ENCODE measurements at places on chromosomes 5 and 9.

DNA sequence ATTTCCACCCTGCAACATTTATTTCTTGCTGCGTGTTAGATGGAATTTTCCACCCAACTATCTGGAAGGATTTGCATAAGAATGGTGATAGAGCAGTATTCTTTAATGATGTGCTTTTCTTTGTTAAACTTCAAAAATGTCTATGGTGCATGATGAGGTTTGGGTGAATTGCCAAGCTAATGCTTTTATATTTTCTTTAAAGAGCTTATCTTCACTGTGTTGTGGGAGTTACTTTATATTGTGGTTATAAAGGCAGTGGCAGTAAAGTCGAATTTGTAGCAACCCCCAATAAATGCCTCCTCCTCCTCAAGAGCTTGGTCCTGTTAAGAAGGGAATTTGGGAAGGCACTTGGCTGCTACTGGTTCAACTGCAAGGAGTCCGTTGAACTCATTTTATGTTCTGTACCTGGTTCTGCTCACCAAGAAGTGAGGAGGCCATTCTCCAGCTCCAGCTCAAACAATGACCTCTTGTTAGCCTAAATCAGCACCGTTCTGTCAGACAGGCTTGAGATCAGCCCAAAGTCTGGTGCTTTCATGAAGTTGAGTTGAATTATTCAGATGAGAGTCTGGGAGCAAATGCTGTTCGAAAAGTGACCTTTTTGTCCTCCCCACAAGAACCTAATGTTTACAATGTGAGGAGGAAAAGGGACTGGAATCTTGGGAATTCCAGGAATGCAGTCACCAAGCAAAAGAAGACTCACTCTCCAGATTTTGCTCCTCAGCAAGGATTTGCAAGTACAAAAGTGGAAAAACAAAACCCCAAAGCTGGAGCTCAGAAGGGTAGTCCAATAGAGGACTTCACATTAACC is 217.0 kb downstream of the TMEM38B start:
- H3K36me3 ChIP-seq = no peaks in the 10 kb centered on the region
- no peak overlapping the region for H3K27ac ChIP-seq
- no peaks in the 10 kb centered on the region for H3K4me1 ChIP-seq
- H3K27me3 ChIP-seq = no peaks in the 10 kb centered on the region
- H3K4me3 ChIP-seq = no peak overlapping the region
- DNase-seq = no peak

DNA sequence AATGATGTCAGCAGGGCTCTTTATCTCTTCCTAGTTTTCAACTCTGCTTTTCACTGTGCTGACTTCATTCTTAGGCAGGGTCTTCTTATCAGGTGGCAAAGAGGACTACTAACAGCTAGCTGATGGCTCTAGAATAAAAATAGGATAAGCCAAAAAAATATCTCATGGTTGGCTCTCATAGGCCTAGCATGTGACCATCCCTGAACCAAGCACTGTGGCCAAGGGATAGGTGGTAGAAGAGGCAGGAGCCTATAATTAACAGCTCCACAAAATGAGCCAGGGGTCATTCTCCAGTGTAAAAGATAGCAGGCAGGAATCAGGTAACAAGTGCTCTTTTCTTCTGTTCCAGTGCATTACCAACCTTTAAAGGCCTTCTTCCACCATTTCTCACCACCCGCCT is 21.1 kb downstream of the ANKDD1B start:
- H3K27me3 ChIP-seq = no peaks in the 10 kb centered on the region
- H3K4me1 ChIP-seq = peaks cover under 1% of the 10 kb centered on the region
- no peaks in the 10 kb centered on the region for H3K36me3 ChIP-seq
- no peak overlapping the region for H3K4me3 ChIP-seq

GRCh38 chr9:129063061-129063460 is 17.9 kb upstream of the DOLPP1 start:
- no peaks in the 10 kb centered on the region for H3K4me1 ChIP-seq
- H3K36me3 ChIP-seq = peaks cover 6% of the 10 kb centered on the region

GRCh38 chr9:135878528-135879236 is 28.7 kb downstream of the CAMSAP1 start:
- peaks cover 67% of the 10 kb centered on the region for H3K4me1 ChIP-seq
- H3K4me3 ChIP-seq = no peak overlapping the region
- H3K27me3 ChIP-seq = no peaks in the 10 kb centered on the region
- H3K36me3 ChIP-seq = 0 out of 2 replicates have a peak, but pooled peaks cover 3% of the 10 kb centered on the region

- no peak for DNase-seq
- no peak overlapping the region for H3K27ac ChIP-seq
- no peak overlapping the region for H3K4me3 ChIP-seq
- H3K27me3 ChIP-seq = no peaks in the 10 kb centered on the region
Measured at GRCh38 chr5:149937610-149938009, 7.0 kb downstream of the PDE6A start.

- H3K36me3 ChIP-seq = no peaks in the 10 kb centered on the region
- no peak for DNase-seq
- H3K27me3 ChIP-seq = no peaks in the 10 kb centered on the region
- no peak overlapping the region for H3K4me3 ChIP-seq
- no peak overlapping the region for H3K27ac ChIP-seq
Measured at GRCh38 chr9:107542411-107543157, 53.0 kb upstream of the KLF4 start.

- H3K4me3 ChIP-seq = no peak overlapping the region
- no peaks in the 10 kb centered on the region for H3K27me3 ChIP-seq
- H3K36me3 ChIP-seq = no peaks in the 10 kb centered on the region
- H3K4me1 ChIP-seq = peaks cover 29% of the 10 kb centered on the region
- no peak for DNase-seq
- no peak overlapping the region for H3K27ac ChIP-seq
Measured at GRCh38 chr5:170534941-170535340, 31.1 kb downstream of the KCNIP1 start.

DNA sequence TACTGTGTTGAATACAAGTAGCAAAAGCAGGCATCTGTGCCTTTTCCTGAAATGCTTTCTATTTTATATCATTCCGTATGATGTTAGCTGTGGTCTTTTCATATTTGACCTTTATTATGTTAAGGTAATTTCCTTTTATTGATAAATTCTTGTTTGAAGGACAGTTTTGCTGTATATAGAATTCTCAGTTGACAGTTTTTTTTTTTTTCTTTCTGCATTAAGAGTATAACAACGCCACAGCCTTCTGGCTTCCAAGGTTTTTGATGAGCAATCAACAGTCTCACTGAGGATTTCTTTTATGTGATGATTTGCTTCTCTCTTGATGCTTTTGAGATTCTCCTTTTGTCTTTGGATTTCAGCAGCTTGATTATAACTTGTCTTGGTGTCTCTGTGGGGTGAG is 23.6 kb downstream of the ZNF483 start:
- no peak overlapping the region for H3K4me3 ChIP-seq
- DNase-seq = no peak
- H3K27ac ChIP-seq = no peak overlapping the region
- H3K36me3 ChIP-seq = no peaks in the 10 kb centered on the region

DNA sequence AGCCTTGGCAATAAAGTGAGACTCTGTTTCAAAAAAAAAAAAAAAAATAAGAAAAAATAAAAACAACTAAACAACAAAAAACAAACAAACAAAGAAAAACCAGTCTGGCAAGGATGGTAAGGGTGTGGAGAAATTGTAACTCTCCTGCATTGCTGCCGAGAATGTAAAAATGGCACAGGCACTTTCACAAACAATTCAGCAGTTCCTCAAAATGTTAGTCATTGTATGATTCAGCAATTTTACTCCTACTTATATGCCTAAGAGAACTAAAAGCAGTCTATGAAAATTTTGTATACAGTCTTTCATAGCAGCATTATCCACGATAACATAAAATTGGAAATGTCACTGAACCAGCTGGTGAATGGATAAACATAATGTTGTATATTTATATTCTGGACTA is 280.4 kb downstream of the CDH9 start:
- H3K4me3 ChIP-seq = no peak overlapping the region
- no peak overlapping the region for H3K27ac ChIP-seq
- no peaks in the 10 kb centered on the region for H3K4me1 ChIP-seq
- no peaks in the 10 kb centered on the region for H3K27me3 ChIP-seq
- H3K36me3 ChIP-seq = no peaks in the 10 kb centered on the region

DNA sequence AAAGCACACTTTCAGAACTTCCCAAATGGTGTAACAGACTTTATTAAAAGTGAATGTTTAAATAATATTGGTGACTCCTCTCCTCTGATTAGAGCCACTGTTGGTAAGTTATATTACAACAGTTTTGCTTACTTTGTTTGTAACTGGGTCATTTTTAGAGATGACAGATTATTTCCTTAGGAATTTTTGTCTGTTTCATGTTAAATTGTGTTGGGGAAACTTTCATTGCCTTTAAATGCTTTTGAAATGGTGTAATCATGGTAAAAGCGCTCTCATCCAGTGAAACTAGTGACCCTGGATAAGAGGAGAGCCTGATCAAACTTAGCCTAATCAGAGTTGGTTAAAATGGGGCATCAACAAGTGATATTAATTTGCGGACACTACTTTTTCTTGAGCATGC is 39.4 kb downstream of the TNPO1 start:
- no peaks in the 10 kb centered on the region for H3K27me3 ChIP-seq
- peaks cover 67% of the 10 kb centered on the region for H3K36me3 ChIP-seq
- no peak overlapping the region for H3K4me3 ChIP-seq
- H3K4me1 ChIP-seq = peaks cover 18% of the 10 kb centered on the region
- DNase-seq = no peak
- H3K27ac ChIP-seq = no peak overlapping the region

DNA sequence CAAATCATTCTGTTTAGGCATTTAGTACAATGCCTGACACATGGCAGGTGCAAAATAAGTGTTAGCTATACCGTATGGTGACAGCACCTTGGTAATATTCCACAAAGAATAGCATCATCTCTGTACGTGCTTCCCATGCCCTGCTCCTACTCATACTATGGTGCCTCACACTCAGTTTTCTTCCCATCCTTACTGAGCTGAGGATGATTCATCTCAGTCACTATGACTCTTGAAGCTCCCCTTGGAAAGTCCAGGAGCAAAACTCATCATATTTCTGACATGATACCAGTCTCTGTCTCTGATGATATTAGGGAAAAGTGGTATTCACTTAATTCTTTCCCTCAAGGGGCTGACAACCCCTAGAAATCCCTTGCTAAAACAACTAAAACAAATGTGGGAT is 423.3 kb downstream of the EFNA5 start:
- no peaks in the 10 kb centered on the region for H3K27me3 ChIP-seq
- H3K4me1 ChIP-seq = no peaks in the 10 kb centered on the region
- H3K27ac ChIP-seq = no peak overlapping the region
- no peaks in the 10 kb centered on the region for H3K36me3 ChIP-seq

- H3K27me3 ChIP-seq = no peaks in the 10 kb centered on the region
- H3K27ac ChIP-seq = no peak overlapping the region
- DNase-seq = no peak
- no peak overlapping the region for H3K4me3 ChIP-seq
Measured at GRCh38 chr5:14266686-14267085, 123.5 kb downstream of the TRIO start.

DNA sequence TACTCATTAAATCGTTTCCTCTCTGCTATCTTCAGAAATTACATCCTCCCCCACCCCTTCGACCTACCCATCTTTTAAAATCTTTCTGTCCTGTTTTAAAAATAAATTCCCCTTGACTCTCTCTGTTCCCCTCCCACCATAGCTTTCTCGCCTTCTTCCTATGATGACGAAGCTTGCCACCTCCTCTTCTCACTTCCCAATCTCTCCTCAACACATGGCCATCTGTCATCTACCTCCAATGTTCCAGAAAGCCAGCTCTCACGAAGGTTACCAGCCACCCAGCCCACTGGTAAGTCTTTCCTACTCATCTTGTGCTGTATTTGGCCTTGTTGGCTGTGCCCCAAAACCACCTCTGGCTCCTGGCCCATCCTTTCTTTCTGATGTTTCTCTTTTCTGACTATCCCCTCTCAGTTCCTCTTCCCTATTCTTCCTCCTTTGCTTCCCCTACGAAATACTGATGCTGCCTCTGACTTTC is 346.3 kb downstream of the ENC1 start:
- DNase-seq = no peak
- no peaks in the 10 kb centered on the region for H3K4me1 ChIP-seq
- H3K27me3 ChIP-seq = no peaks in the 10 kb centered on the region

GRCh38 chr5:58455480-58455879 is 4.4 kb downstream of the PLK2 start:
- H3K36me3 ChIP-seq = no peaks in the 10 kb centered on the region
- DNase-seq = no peak
- H3K4me3 ChIP-seq = no peak overlapping the region
- H3K4me1 ChIP-seq = peaks cover 2% of the 10 kb centered on the region
- no peak overlapping the region for H3K27ac ChIP-seq

GRCh38 chr5:139833525-139833924 is 37.9 kb downstream of the PSD2 start:
- no peak overlapping the region for H3K27ac ChIP-seq
- no peak overlapping the region for H3K4me3 ChIP-seq
- H3K36me3 ChIP-seq = no peaks in the 10 kb centered on the region
- no peaks in the 10 kb centered on the region for H3K27me3 ChIP-seq

DNA sequence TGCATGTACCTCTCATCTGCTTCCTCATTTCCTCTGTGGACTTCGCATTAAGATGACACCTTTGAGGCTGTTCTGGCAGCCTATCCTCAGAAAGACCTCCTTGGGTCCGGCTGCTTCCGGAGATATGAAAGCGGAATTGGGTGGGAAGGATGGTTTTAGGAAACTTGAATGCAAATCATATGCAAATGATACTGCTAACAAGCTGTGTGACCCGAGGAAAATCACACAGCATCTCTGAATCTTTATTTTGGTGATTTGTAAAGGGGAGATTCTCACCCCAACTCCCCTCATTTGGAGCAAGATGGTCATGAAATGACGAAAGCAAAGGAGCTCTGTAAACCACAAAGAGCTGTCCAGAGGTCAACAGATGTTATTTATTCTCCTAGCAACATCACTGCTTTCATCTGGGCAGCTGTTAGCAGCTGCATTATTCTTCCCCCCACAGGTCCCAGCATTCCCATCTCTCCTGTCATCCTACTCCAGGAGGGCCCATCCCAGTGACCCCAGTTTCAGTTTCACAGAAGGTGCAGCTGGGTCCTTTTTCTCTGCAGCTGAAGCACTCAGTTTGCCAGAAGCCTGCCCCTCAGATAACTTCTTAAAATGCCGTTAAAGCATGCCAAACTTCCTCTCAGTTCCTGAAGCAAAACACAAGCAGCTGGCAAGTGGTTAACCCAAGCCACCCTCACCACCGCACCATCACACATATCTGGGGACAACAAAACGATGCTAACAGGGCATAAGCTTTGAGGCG is 269.5 kb downstream of the SEC61B start:
- no peaks in the 10 kb centered on the region for H3K27me3 ChIP-seq
- no peak for DNase-seq
- no peak overlapping the region for H3K4me3 ChIP-seq

GRCh38 chr5:165996201-165996875 is 2295.1 kb upstream of the WWC1 start:
- DNase-seq = no peak
- H3K4me3 ChIP-seq = no peak overlapping the region
- H3K4me1 ChIP-seq = no peaks in the 10 kb centered on the region
- H3K36me3 ChIP-seq = no peaks in the 10 kb centered on the region
- no peaks in the 10 kb centered on the region for H3K27me3 ChIP-seq
- no peak overlapping the region for H3K27ac ChIP-seq

DNA sequence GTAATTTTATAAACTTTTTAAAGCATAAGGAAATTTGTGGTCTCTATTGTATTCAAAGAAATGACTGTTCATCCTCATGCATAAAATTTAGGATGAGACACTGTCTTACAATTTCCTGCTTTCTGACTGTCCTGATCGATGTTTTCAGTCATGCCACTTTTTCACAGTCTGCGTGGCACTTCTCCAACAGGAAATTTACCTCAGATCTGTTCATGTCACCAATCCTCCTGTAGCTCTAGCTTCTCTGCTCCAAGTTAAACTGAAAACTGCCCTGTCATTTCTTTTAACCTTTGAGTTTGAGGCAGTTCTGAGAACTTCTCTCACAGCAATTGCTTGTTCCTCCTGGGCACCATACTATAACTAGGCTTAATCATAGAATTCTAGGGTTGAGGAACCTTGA is 455.1 kb downstream of the EFNA5 start:
- no peaks in the 10 kb centered on the region for H3K36me3 ChIP-seq
- H3K27ac ChIP-seq = no peak overlapping the region
- no peak for DNase-seq
- no peaks in the 10 kb centered on the region for H3K4me1 ChIP-seq
- H3K4me3 ChIP-seq = no peak overlapping the region

All from Karpas-422 (cell line).